ENCODE measurements at places on chromosomes 11 and 22.
A peak's percentile ranks its signal among the peaks of the same experiment; 100 is the strongest.

GRCh38 chr11:36441610-36442208 is 68.4 kb downstream of the TRAF6 start:
- DNase-seq = no peak

- no peak for DNase-seq
Observed at GRCh38 chr11:14118072-14118471, 155.5 kb downstream of the SPON1 start.

DNA sequence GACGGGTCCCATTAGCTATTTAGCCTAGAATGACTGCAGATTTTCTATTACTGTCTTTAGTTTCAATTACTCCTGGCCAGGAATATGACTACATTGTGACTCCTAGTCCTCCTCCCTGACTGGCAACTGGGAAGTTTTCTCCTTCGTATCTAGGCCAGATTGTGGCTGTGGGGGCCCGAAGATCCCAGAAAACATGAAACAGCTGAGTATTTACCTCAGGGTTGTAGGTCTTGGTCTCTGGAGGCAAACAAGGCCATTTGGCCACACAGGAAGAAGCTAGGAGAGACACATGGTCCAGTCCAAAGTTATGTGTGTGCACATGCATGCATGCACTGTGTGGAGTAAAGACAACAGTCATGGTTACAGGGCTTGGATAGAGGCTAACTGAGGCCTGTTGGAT is 10.2 kb upstream of the GDPD4 start:
- DNase-seq = no peak

GRCh38 chr11:7899418-7899817 is 31.6 kb downstream of the OR10A6 start:
- DNase-seq = no peak

GRCh38 chr22:27684901-27685300 is 116.7 kb downstream of the MN1 start:
- no peak for DNase-seq

DNA sequence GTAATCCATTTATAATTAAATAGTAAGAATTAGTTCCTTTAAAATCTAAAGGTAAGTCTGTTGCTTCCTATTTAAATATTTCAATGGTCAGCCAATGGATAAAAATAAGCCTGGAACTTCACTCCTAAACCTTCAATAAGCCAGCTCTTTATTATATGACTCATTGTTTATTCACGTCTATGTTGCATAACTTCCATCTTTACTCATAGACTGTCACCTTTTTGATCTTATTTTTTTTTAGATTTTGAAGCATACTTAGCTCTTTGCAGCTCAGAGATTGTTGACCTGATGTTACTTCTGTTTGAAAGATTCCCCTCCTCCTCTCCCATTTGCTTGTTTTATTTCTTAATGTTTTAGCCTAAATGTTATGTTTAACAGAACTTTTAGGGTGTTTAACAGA is 1571.2 kb upstream of the RAG2 start:
- no peak for DNase-seq

DNA sequence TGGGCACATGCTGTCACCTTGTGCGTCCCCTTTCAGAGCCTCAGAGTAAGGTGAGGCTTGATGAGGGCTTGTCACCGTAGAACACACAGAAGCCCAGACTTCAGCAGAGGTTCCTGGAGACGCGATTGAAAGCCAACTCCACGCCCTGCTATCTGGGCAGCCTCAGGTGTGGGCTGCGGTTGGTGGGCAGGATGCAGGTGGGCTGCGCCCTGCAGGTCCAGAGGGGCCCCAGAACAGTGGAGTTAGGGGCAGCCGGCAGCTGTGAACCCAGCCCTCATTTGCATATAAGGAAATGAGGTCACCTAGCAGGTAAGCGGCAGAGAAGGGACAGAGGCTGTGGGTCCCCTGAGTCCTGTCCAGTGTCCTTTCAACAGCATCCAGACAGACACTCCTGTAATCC is 15.4 kb downstream of the PHLDA2 start:
- no peak for DNase-seq

DNA sequence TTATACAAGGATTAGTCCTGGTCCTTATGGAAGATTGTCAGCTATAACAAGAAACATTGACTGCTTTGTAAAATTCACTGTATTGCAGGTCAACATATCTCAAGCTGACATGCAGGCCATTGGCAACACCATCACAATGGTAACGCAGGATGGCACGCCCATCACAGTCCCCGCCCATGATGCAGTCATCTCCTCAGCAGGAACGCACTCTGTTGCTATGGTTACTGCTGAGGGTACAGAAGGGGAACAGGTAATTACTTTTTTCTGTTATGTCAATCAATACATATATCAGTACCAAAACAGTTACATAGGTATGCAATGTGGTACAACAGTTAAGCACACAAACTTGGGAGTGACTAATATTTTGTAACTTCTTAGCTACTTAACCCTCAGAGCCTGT is 55.3 kb downstream of the ZNF143 start:
- no peak for DNase-seq

GRCh38 chr11:82906931-82907330 is 5.4 kb downstream of the DDIAS start:
- DNase-seq = no peak

GRCh38 chr11:44223238-44223637 is 86.7 kb downstream of the ALX4 start:
- DNase-seq = no peak

- no peak for DNase-seq
Observed at GRCh38 chr11:20050551-20051333, 109.5 kb downstream of the DBX1 start.

GRCh38 chr11:118660681-118661424 is 18.6 kb downstream of the TREH start:
- peak; percentile 54 for DNase-seq

- no peak for DNase-seq
Observed at GRCh38 chr11:34909415-34909814, 6.8 kb downstream of the APIP start.

GRCh38 chr11:100961633-100962032 is 168.0 kb downstream of the PGR start:
- no peak for DNase-seq

GRCh38 chr11:3201677-3202181 is 16.9 kb downstream of the MRGPRG start:
- DNase-seq = peak; percentile 51

- DNase-seq = no peak
Observed at GRCh38 chr11:91869686-91870085, 354.9 kb upstream of the FAT3 start.

DNA sequence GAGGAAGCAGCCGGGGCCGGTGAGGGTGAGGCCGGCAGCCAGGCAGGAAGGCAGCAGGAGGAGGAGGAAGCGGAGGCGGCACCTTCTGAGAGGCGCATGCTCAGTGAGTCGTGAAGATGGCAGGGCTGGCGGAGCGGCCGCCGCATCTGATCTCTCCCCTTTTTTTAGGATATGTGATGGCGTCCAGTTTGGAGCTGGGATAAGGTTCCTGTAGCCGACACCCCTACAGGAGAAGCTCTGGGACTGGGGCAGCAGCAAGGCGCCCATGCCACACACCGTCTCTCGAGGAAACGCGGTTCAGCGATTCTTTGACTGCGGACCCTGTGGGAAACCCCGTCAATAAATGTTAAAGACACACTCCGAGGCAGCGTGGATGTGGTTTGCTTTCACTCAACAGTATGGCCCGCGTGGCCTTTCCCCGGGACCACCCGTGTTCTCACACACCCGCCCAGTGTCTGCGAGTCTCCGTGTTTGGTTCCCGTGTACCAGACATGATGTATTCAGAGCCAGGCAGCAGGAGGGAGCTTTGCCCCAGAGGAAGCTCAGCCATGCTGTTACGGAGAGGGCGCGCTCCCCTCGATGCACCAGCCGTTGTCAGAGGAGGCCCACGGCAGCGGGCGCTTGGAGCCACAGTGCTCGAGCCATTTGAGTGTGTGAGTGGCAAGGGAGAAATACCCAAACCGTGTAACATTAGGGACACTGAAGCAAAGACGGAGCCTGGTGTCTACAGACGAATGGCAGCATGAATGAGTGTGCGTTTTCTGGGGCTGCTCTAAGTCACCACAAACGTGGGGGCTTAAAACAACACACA is 27.7 kb upstream of the PARVB start:
- peak; percentile 88 for DNase-seq

- DNase-seq = no peak
Observed at GRCh38 chr11:61290905-61291690, 4.0 kb downstream of the VWCE start.

GRCh38 chr22:28198692-28199091 is 279.6 kb upstream of the PITPNB start:
- DNase-seq = no peak

DNA sequence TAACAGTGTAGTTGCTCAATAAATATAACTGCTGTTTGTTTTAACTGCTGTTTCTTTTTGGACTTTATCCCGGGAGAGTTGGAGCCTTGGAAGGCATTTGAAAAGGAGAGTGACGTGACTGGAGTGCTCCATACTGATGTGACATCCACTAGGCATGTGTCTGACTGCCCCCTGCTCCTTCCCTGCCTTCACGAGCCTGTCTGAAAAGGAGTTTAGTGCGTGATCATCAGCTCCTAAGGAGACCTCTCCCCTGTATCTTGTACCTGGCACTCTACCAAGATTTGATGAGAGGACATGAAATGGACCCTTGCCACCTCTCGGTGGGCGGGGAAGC is 22.9 kb downstream of the ZBTB16 start:
- no peak for DNase-seq

DNA sequence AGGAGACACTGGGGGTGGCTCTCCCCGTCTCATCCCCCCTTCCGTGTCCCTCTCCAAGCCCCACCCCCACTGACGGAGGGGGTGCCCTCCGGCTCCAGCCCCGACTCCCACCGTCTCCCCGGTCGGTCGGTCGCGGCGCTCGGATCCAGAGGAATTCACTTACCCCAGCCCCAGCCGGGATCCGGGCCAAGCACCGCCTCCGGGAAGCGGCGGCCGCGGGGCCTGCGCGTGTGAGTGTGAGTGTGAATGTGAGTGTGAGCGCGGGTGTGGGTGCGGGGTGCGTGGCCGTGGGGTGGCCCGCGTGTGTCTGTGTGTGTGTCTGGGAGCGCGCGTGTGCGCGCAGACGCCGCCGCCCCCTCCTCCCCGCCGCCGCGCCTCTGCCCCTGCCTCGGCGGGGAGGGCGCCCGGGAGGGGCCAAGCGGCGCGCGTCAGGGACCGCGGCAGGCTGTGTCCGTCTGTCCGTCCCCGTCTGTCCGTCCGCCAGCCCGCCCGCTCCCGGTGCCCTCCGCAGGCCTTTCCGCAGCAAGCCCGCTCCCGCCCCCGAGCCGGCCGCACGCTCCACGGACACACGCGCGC is at the start of gene ELFN2:
Gene ELFN2, minus strand, starts transcription at position 345 of the 576 bp plus-strand sequence. CDS start 51,945 bp downstream, outside the sequence.
- DNase-seq = no peak

- no peak for DNase-seq
Observed at GRCh38 chr11:7586376-7586775, 72.6 kb downstream of the PPFIBP2 start.

DNA sequence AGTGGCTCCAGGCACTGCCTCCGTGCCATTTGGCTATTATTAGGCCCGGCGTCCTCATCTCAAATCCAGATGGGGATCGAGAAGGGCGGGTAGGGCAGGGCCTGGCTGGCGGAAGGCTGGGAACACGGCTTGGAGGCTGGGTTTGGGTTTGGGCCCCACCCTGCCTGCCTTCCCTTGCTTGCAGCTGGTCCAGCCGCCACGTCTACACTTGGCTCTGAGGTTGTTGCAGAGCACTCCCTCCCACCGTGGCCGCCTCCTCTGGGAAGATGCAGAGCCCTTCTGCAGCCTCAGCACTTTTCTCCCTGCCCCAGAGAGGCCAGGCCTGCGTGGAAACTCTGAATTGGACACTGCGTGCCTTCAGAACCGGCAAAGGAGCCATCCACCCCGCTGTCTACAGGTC is 5.2 kb upstream of the SMTN start:
- no peak for DNase-seq

DNA sequence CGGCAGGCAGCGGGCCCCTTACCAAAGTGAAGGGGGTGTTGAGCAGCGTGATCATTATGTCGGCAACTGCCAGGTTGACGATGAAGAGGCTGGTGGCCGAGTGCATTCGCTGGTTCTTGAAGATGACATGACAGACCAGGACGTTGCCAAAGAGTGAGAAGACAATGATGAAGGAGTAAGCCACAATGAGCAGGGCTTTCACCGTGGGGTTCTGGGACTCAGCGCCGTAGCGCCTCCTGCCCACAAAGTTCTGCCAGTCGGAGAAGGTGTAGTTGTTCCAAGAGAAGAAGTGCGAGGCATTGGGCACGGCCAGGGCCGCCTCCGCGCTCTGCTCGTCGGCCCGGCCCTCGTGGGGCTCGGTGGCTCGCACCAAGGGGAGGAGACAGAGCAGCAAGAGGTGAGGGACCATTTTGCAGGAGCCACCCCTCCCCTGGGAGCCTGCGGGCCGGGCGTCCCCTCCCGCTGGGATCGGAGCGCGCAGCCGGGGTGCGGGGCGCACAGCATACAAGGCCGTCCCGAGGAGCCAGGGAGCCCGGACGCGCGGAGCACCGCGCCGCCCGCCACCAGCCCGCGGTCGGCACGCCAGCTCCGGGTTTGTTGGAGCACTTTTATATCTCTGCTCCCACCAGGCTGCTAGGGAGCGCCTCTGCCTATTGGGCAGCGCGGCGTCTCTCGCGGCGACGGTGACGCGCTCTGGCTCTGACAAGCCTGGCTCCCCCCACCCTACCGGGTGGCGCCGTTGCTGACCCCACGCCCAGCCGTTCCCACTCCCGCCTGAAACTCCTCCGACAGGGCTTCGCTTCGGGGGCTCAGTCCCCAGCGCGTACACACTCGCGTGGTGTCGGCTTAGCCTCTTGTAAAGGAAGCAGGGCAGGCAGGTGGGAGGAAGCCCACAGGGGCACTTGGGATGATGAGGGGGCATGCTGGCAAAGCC is at the start of gene GPR83:
Gene GPR83, minus strand, starts transcription at position 581 of the 934 bp plus-strand sequence. Its CDS starts 172 bp downstream, at position 409.
- no peak for DNase-seq

- no peak for DNase-seq
Observed at GRCh38 chr11:120346233-120346632, 10.0 kb downstream of the ARHGEF12 start.

DNA sequence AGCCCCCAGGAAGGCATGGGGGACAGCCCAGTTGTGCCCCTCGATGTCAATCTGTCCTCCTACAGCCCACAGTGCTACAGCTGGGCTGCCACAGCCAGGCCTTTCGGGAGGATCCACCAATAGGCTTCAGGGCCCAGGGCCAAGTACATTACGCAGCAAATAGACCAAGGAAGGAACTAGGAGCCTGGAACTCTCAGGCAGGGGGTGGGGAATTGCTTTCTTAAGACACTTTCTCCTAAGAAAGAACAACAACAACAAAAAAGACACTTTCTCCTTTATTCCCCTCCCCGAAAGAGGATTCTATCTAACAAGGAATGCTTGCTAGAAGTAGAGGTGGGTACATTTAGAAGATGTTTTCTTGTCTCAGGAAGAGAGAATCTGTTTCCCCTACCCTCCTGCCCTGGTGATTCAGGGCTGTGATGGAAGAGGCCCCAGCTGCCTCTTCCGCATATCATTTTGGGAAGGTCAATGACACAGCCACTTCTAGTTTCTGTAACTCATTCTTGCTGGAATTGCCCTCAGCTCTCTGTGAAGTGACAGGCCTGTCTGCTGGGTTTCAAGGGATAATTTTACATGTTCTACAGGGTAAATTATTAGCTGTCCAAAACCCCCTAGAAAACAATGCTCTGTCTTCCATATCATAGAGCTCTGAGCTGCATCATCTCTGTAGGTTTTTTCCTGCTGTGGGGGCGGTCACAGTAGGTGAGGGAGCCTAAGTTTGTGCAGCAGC is 6.0 kb upstream of the MALAT1 start:
- peak; percentile 50 for DNase-seq

GRCh38 chr11:13970986-13971385 is 8.5 kb downstream of the SPON1 start:
- DNase-seq = no peak

All from activated effector memory CD4-positive, alpha-beta T cell treated with anti-CD3 and anti-CD28 coated beads, Interleukin-2, amount 50 U/mL, for 16 hours (primary cell).